ENCODE measurements at places on chromosomes 16 and 17.

DNA sequence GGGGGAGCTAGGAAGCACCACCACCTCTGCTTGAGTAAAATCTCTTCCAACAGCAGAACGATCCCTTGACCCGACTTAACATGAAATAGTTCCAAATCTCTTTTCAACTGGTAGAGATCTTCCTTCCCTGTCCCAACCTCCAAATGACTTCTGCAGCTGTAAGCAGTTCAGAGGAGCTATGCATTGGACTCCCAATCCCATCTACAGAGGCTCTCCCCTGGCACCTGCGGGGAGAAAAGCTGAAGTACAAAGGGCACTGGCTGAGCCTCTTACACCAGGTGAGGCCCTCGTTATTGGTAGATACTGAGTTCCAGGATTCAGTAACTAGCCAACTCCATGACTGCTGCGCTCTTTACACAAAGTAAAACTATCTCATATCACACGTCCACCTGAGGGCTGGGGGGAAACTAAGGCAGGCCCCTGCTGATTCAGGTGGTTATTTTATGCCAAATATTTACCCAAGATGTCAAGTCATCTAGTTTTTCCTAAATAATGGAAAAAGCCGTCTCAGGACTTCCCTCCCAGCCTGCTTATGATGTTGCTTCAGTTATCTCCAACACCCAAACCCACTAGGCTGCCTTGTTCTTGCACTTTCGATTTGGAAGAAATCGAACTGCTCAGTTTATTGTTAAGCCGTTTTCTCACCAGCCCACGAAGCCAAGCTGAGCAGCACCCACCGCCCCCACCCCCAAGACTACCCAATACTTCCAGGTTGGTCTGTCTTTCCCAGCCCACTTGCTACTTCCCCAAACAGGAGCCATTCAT lies 3.2 kb downstream of the ACTG1 start:
- DNase-seq, result no peak

GRCh38 chr16:47493381-47494337 lies 32.5 kb downstream of the PHKB start:
- DNase-seq, result no peak

GRCh38 chr17:62681061-62681938 lies 53.8 kb downstream of the MRC2 start:
- no peak for DNase-seq

DNA sequence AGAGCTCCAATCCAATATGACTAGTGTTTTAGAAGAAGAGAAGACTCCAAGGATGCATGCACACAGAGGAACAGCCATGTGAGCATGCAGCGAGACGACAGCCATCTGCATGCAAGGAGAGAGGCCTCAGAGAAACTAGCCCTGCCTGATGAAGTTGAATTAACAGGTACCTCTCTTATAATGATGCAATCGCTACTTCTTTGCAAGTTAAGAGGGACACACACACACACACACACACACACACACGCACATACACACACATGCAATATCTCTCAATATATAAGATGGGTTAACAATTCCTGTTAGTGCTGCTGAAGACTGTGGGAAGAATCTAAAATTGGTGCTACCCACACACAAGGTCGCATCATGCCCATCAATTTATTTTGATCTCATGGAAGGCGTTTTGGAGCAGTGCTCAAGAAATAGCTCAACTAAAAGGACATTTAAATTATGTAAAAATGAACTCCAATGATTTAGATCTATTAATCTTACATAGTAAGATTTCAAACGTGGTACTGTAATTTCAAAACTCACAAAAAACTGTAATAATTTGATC lies 7.0 kb upstream of the GINS3 start:
- no peak for DNase-seq

DNA sequence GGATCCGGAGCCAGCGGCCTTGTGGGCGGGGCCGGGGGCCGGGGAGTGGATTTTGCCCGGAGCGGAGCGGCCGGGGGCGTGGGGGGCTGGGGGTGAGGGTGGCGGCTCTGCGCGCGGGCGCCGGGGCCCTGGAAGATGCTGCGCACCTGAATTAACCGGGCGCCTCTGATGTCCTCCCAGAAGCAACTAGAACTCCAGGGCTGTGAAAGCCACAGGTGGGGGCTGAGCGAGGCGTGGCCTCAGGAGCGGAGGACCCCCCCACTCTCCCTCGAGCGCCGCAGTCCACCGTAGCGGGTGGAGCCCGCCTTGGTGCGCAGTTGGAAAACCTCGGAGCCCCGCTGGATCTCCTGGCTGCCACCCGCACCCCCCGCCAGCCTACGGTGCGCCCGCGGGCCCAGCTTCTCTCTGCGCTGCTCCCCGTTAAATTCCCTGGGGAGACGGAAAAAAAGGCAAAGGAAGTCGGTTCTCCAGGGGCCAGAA lies 549 bp downstream of the SLC26A11 start:
- no peak for DNase-seq

DNA sequence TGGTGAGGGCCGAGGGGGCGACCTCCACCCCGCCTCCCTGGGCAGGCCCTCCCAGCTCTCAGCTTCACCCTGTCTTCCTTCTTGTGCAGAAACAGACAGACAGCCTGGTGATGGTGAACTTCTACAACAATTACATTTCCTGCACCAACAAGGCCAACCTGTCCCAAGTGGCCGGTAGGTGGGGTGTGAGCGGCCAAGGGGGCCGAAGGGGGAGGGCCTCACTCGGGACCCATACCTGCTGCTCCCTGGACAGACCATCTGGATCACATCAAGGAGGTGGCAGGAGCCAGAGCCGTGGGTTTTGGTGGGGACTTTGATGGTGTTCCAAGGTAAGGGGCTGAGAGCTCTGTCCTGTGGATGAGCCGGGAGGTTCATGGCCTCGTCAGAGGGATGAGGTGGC lies 20.1 kb downstream of the CHMP1A start:
- DNase-seq, result no peak

- DNase-seq, result no peak
Observed at GRCh38 chr17:44867841-44868240, 20.2 kb downstream of the HIGD1B start.

DNA sequence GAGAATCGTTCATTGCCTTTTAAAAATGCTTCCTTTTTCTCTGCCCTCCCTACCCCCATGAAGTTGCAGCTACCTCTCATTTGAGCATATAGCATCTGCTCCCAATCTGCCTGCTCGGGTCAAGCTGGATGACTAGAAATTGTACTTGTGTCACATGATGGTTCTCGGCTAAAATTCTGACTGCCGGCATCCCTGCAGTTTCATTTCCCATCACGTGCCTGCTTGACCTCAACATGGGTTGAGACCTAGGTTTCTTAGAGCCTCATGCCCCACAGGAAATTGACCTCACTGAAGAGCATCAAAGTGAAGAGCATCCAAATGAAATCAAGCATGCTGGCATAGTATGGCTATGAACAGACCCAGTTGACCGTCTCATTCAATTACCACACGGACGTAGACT lies 581.6 kb upstream of the PSMD7 start:
- DNase-seq, result no peak

GRCh38 chr16:68700831-68701230 lies 36.3 kb upstream of the CDH1 start:
- DNase-seq, result no peak

- DNase-seq, result no peak
Observed at GRCh38 chr16:17392127-17392856, 78.5 kb downstream of the XYLT1 start.

- peak; percentile 100 for DNase-seq
Observed at GRCh38 chr17:37813751-37814150, 68.9 kb upstream of the HNF1B start.

DNA sequence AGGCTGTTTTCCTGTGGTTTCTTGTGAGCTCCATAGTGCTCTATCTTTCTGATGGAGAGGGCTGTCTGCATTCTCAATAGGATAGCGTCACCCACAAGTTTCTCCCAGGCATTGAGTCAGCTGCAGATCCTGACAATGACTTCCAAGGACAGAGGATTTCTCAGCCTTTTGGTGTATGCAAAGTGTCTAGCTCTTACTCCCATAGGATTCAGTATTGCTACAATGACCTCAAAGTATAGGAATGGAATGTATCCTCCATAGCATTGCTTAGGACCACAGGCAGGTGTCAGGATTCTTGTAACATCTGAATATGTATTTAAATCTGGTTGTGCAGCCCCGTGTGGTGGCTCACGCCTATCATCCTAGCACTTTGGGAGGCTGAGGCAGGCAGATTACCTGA lies 32.3 kb downstream of the SMIM36 start:
- DNase-seq, result no peak

- DNase-seq, result no peak
Observed at GRCh38 chr16:6548507-6548906, 784.1 kb upstream of the RBFOX1 start.

- peak; percentile 9 for DNase-seq
Observed at GRCh38 chr17:72822358-72823023, 270.0 kb downstream of the SLC39A11 start.

- DNase-seq, result no peak
Observed at GRCh38 chr16:89453501-89454321, 36.6 kb downstream of the ANKRD11 start.

DNA sequence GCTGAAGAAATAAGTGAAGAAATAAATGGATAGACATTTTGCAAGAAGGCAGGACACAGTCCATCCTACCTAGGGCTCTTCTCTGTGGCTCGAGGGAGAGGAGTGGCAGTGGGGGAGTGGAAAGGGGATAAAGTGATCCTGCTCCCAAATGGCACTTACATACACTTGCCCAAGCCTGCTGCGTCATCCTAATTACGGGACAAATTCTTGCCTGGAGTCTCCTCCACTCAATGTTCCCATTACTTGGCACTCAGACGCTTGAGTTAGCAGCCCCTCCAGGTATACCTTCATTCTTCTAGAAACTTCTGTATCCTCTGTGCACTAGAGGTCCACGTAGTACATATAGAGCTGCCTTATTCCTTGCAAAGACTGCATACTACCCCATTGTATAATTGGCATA lies 15.7 kb upstream of the MAP3K14 start:
- no peak for DNase-seq

- DNase-seq, result no peak
Observed at GRCh38 chr17:78617511-78618061, 40.4 kb upstream of the DNAH17 start.

- DNase-seq, result no peak
Observed at GRCh38 chr17:9009737-9010136, 11.6 kb upstream of the NTN1 start.

GRCh38 chr16:68081861-68082628 lies 3.1 kb upstream of the NFATC3 start:
- no peak for DNase-seq

DNA sequence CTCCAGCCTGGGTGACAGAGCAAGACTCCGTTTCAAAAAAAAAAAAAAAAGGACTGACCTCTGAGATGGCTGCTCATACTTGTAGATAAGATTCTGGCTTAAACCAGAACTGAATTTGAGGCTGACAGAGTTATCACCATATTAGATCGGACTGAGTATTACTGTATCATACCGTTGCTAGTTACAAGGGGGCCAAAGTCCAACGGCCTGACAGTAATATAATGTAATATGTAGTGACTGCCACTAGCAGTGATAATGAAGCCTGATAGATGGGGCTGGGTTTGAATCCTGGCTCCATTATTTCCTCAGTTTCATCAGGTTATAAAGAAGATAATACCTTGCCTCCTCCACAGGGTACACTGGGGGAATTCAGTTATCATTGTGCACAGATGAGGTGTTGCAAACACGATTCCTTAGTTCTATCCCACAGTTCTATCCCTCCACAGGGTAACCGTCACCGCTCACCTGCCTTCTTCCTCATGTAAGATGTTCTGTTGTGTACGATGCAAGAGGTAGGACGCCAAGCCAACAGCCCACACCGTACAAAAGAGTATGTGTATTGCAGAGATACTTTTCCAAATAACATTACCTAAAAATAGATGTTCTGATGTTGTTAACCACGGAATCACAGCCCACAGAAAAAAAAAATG lies 5.2 kb downstream of the TMEM220 start:
- no peak for DNase-seq

GRCh38 chr17:48444516-48445247 lies 14.7 kb upstream of the SKAP1 start:
- no peak for DNase-seq

GRCh38 chr16:11835309-11835708 lies 16.0 kb downstream of the RSL1D1 start:
- DNase-seq, result no peak

GRCh38 chr17:28327031-28327607 lies 8.1 kb downstream of the TMEM97 start:
- no peak for DNase-seq

DNA sequence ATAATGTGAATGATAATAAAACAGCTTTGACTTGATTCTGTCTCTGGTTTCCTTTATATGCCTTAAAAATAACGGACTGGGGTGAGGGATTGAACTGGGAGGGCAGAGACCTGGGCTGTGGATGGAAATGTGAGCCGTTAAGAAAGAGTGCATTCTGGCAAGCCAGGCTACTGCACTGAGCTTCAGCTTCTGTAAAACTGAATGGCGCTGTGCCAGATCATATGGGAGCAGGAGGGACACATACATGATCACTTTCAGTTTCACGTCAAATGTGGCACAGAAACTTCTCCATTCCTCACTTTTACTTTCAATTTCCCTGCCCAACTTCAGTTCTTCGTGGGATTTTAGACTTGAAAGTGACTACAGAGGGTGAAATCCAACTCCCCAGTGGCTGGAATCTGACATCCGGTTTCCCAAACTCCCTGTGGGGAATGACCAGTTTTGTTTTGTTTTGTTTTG lies 1.1 kb downstream of the MT2A start:
- no peak for DNase-seq

DNA sequence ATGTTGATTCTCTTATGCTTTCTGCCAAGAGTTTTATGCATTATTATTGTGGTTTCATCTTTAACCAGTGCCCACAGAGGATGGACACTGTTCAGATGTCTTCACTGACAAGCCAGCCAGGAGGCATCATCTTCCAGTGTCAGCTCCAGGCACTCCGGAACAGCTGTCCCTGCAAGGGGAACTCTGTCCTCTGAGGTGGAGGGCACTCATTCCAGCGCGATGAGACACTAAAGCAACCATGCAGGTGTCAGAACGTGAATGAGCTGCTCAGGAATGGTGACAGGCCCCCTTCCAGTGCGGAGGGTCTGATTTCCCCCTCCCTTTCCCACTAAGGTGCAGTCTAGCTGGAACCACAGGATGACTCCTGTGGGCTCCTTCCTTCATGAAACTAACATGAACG lies 117.5 kb downstream of the NOG start:
- no peak for DNase-seq

GRCh38 chr17:81804559-81805399 lies 829 bp downstream of the GCGR start:
- DNase-seq, result no peak

Data from epithelial cell of proximal tubule (primary cell).